Upper lobe of right lung (tissue), 1 donor: ENCODE measurements at places on chromosomes 7 and 10. TPM values are rescaled to one million over a fixed set of nuclear protein-coding genes. Genes with fewer than 3 reads are reported as not detected.

DNA sequence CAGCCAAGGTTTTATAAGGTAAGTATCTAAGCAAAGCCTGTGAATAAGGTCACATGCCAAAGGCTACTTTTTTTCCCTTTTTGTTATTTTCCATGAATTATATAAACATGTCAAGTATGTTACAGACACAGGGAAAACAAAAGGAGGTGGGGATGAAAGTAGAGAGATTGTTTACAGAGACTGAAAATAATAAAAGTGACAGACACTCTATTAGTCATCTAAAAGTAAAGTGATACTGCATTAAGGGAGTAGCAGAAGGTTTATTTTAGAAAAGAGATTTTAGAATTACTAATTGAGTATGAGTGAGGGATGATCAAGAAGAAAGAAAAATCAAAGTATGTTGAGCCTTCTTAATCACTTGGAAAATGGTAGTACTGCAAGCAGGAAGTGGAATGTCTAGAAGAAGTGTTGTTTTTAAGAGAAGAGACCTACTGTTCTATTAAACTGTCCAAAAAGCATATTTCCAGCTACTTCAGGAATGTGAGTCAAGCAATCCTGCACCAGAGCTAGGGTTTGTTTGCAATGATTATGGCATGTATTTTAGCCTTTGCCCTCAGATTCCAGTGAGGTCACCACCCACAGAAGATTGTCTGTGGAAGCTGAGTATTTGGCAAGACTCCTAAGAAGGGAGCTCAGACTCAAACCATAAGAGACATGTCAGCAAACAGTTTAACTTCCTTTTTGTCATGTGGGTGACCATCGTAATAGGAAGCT, 177.9 kb upstream of the PLXDC2 start:
- DNase-seq = no peak

- DNase-seq = no peak
Observed at GRCh38 chr7:21923658-21924057, 22.0 kb downstream of the CDCA7L start.

- DNase-seq = no peak
Observed at GRCh38 chr7:151904270-151904669, 27.4 kb upstream of the PRKAG2 start.

The SNX10 gene
- 73.8 TPM for total RNA-seq

The CARD11 gene
- 5.8 TPM for total RNA-seq

DNA sequence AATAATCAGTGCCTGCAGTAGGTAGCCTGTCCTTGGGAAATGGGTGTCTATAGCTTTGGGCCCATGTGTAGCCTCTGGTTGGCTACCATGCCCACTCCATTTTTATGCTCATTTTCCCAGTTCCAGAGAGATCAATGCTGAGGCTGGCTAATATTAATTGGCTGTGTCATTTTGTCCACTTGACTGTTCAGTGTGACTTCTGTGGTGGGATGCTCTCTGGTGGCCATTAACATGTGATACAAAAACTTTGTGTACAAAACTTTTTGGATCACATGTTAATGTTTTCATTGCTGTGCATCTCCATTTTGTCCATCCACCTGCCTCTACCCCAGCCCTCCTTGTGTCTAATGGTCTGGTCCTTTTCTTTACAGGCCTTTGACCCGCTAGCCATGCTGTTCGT, 22.7 kb downstream of the VIM start:
- DNase-seq = no peak

DNA sequence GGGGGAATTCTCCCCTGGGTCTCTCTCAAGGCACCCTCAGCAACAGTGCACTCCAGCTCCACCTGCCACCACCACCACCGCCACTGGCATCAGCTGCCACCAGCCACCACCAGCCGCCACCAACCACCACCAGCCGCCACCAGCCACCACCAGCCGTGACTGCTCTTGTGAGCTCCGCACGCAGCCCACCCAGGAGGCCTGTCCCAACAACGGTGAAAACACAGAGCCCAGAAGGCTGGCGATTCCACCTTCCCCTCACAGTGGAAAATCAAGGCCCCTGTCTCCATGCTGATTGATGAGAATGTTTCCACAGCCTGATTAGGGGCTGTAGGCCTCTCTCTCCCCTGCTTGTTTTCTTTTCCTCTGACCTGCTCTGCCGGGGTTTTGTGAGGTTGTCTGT, 41.1 kb downstream of the COBL start:
- peak; percentile 43 for DNase-seq

The CDK14 gene
- total RNA-seq = 47.2 TPM

DNA sequence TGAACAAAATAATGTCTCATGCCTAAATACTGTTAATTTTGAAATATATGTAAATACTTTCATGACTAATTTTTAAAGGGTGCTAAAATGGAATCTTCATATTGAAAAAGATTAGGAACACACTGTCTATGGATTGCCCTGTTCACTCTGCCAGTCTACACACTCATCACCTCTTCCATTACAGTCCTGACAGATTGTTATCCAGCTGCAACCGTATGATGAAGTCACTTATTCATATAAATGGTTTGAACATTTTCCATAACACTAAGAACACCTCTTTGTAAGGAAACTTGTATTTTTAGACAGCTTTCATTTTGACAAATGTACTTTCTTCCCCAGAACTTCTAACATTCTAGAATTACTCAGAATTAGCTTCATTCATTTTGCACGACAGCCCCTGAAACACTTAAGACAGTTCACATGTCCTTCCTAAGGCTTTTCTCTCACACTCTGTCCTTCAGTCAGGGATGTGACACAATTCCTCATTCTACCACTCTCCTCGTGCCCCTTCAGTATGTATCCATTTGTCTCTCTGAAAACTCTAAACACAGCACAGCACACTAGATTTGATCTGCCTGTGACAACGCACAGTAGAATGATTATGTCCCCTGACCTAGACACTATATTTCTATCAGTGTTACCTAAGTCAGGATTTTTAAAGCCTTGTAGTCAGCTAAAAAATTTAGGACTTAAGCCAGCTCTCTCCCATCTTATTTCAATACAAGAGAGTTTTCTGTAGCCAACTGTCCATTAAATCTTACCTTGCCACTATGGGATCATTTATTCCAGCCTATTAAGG, 71.9 kb downstream of the ORC5 start:
- DNase-seq = no peak

The DGKI gene
- 0.67 TPM for total RNA-seq

DNA sequence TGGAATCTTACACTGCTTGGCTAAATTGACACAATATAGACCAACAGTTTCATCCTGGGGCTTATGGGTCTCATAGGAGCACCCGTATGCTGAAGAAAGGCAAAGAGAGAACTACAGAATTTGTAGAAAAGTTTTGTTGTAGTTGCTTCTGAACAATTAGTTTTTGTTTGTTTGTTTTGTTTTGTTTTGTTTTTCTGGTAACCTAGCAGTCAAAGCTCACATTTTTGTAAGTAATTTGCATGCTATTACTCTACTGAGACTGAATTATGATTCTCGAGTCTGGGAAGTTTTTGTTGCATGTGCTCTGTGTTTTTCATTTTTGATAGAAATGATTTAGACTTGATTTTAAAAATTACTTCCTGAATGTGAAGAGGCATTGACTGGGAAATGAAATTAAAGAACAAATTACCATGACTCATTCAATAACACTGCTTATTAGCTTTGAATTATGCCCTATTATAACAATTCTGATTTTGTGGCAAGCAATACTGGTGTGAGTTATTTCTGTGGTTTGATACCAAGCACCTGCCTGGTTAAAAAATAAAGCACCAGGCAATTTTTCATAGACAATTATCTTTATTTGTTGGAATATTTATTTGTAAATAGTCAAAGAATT, 438 bp downstream of the LSMEM1 start:
- DNase-seq = no peak

GRCh38 chr7:111370002-111370401, 192.3 kb downstream of the IMMP2L start:
- no peak for DNase-seq

DNA sequence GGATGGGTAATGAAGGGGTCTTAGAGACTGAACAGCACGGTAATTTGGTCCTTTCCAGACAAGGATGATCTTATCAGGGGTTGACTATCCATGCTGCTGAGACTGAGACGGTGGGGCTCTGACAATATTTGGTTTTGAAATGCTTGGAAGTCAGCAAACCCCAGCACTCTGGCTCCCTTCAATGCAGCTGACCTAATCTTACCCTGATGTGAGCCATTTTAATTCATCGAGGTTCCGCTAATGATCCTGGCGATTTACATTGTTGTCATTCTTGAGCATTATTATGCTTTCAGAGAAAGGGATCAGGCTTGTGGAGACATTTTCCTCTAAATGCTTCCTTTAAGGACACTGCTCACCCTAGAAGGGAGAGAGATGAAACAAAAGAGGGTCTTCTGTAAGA, 114.6 kb upstream of the BMPER start:
- no peak for DNase-seq

- DNase-seq = no peak
Observed at GRCh38 chr7:8146788-8147413, 115.1 kb downstream of the ICA1 start.

- DNase-seq = no peak
Observed at GRCh38 chr10:46097576-46098317, 51.7 kb upstream of the MSMB start.

The XRCC2 gene
- total RNA-seq = 0.46 TPM

DNA sequence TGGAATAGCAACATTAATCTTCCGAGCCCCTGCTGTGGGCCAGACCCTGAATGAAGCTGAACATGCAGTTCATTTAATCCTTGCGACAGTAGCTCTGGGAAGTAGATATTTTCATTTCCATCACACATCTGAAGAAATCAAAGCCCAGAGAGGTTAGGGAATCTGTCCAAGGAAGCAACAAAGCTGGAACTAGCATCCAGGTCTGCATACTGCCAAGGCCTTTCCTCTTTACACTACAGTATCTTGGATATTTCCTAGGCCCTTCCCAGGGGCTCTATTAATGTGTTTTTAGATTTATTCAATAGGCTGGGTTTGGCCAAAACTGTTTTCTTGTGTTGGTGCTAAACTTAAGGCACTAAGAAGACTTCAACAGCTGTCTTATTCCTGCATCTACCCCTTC, 48.1 kb downstream of the FAM13C start:
- DNase-seq = no peak

GRCh38 chr7:50056131-50056530, 36.9 kb downstream of the ZPBP start:
- DNase-seq = no peak

- DNase-seq = peak; percentile 15
Observed at GRCh38 chr7:128274246-128274883, 33.3 kb downstream of the LEP start.

- DNase-seq = no peak
Observed at GRCh38 chr10:119333146-119333792, 125.9 kb downstream of the GRK5 start.

GRCh38 chr7:24216576-24217125, 67.3 kb upstream of the NPY start:
- no peak for DNase-seq

- no peak for DNase-seq
Observed at GRCh38 chr10:101080933-101081931, 19.4 kb downstream of the KAZALD1 start.

DNA sequence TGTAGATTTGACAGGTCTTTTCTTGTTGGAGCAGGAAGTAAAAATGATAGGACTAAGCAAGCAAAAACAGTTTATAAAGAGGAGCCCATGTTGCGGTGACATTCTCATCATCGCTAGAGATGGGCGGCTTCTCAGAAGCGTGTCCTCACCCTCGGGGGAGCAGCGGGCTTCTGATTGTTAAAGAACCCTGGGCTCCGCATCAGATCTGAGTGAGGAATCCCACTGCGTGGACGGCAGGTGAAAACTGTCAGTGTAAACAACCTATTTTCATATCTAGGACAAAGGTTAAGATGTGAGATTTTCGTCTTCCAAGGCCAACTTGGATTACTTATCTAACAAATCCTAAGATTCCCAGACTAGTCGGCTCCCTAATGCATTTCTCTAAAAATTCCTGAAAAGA, 177.6 kb downstream of the ADARB2 start:
- DNase-seq = no peak

- no peak for DNase-seq
Observed at GRCh38 chr10:70678757-70679489, 6.6 kb downstream of the ADAMTS14 start.

DNA sequence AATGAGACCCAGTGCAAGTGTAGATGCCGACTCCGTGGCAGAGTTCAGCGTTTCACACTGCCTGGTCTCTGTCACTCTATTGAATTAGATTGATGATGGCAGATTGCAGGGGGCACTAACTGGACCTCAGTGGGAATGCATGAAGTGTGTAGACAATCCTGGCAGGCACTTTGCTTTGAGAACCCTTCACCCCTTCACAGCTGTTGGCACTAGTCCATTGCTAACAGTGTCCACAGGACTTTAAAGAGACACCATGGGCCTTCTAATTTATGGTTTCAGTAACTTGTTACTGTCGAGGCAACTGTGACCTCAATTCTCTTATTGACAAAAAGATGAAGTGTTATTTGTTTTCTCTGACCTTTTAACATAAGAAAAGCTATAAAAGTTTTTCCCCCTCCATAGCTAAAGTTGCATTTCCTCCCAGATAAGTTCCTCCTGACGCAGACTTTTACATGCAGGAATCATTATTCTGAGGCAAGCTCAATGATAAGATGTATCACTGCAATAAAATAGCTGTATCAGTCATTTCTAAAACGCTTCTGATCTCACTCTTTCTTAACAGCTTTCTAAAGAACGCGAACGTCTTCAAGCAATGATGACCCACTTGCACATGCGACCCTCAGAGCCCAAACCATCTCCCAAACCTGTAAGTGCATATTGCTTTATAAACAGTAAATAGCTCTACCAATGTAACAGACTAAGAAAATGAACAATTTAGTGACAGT, 238.9 kb downstream of the FOXP2 start:
- DNase-seq = no peak

DNA sequence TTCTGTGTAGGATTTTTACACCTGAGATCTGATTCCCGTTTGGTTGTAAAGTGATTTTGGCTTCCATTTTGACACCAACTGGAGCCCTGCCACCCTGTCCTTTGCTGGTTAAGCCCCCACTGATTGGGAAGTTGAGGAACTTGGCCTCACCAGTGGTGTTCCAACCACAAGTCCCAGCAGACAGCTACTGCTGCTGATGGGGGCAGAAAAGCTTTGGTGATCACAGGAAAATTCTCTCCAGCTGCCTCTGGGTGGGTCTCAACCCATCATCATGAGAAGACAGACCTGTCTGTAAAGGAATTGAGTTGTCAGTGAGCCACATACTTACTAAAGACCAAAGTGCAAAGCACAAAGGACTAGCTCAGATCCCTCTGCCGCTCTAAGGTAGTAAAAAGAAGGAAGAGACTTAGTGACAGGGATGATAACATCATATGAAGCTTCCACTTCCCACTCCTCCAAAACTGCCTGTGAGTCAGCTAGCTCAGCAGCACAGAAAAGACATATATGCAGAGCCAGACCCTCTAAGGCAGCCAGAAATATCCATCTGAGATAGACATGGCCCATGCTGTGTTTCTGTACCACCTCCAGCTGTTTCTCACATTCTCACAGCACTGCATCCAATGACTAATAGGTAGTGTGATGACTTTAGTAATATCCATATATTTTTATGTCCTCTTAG, 22.4 kb upstream of the LRRC17 start:
- no peak for DNase-seq

- no peak for DNase-seq
Observed at GRCh38 chr7:43630482-43630881, 47.6 kb downstream of the STK17A start.
